ENCODE measurements at places on chromosomes 11 and 22.

- no peak for DNase-seq
Observed at GRCh38 chr22:32175683-32176644, 16.9 kb upstream of the C22orf42 start.

- no peak for DNase-seq
Observed at GRCh38 chr22:19382240-19382639, 49.3 kb downstream of the HIRA start.

DNA sequence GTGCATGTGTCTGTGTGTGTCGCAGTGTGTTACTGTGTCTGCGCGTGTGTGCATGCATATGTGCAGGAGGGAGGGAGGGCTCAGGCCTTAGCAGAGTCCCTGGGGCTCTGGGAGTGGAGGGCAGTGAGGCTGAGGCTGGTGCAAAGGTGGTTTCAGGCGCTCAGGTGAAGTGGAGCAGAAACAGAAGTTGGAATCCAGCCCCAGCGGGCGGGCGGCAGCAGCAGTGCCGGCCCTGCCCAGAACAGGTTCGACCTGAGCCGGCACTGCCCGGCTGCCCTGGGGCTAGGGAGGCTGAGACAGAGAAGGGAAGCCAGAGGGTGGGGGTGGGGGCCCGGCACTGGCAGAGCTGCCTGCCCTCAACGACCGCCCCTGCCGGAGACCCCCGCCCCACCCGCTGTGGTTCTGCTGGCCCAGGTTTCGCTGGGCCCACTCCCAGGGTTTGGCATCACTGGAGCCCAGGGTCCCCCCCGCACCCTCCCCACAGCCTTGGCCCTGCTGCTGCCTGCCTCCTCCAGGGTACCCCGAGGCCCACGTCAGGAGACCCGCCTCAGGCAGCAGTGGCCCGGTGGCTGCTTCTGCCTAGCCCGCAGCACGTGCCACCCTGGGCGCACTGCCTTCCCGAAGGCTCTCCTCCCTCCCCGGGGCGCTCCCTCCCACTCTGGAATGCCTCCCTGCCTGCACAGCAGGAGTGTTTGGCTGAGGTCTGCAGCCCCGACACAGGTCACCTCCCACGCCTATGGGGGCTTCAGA is 13.3 kb downstream of the ASCL2 start:
- DNase-seq, result no peak

DNA sequence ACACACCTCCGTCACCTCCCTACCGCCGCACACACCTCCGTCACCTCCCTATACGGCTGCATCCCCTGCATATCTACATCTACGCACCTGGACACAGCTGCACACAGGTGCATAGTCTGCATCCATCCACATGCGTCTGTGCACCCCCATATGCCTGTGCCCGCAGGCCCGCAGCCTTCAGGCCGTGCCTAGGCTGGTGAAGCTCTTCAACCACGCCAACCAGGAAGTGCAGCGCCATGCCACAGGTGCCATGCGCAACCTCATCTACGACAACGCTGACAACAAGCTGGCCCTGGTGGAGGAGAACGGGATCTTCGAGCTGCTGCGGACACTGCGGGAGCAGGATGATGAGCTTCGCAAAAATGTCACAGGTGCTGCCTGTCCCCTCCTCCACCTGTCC is 4.8 kb downstream of the PKP3 start:
- DNase-seq, result no peak

DNA sequence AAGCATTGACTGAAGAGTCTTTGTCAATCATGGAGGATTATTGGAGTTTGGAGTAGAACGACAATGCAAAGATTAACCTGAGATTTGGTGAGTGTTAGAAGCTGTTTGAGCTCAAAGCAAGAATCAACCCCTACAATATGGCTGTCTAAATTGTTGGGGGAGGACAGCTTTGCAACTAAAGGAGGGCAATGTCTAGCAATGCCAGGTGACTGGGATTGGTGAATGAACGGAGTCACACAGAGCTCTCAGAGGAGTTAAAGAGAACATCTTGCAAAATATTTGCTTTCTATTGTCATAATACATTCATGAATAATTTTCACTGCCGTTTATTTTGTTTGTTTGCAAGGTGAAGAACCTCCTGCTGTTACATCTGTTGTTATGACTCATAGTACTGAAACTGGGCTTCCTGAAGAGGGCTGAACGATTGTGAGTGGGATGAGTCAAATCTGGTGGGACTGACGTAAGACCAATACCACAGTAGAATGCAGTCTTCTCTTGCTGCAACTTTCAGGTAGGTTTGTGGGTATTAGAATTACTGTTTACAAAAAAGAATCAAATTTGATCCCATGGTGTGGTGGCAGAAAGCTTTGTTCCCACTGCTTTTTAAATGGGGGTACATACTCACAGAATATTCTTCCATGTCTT is 281.9 kb downstream of the CADM1 start:
- no peak for DNase-seq
